ENCODE measurements at places on chromosomes 3 and 15.

- DNase-seq, result no peak
Observed at GRCh38 chr3:175240921-175241320, 381.8 kb downstream of the NAALADL2 start.

DNA sequence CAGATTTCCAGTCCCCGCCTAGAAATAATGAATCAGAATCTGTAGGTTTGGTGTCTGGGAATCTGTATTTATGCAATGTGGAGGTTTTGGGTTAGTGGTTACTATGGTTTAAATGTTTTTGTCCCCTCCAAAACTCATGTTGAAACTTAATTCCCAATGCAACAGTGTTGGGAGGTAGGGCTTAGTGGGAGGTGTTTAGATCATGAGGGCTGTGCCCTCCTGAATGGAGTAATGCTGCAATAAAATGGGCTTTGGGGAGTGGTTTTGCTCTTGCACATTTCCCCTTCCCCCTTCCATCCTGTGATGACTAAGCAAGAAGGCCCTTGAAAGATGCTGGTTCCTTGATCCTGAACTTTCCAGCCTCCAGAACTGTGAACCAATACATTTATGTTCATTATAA lies 9.2 kb upstream of the RFC4 start:
- DNase-seq, result no peak

DNA sequence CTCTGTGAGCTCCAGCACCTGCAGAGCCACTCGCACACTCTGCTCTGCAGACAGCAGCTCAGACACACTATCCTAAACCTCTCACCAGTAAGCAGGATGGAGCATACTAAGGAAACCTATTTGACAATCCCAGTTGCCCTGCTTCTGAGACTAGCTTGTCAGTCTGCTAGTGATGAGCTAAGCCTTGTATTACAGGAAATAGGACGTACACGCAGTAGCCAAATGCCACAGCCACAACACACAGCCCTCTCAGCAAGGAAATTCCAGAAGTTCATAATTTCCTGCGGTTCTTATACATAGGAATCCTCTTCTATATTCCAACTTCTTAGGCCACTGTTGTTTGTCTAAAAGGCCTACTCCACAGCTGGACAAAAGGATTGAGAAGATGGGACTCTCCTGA lies 74.5 kb downstream of the MYLK start:
- DNase-seq, result no peak

- DNase-seq, result no peak
Observed at GRCh38 chr3:113649174-113649845, 47.1 kb downstream of the USF3 start.

- DNase-seq, result no peak
Observed at GRCh38 chr3:47431225-47431624, 44.5 kb downstream of the SCAP start.

DNA sequence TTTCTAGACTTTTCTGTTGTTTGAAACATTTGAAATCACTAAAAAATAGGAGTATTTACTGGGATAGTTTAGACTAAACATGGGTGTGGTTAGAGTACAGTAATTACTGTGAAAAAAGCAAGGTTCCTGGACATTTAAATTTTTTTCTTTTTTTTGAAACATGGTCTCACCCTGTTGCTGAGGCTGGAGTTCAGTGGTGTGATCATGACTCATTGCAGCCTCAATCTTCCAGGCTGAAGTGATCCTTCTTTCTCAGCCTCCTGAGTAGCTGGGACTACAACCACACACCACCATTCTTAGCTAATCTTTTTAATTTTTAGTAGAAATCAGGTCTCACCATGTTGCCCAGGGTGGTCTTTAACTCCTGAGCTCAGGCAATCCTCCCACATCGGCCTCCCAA lies 20.4 kb upstream of the CELF6 start:
- DNase-seq, result no peak

GRCh38 chr15:74019734-74020133 lies 25.2 kb downstream of the PML start:
- no peak for DNase-seq

DNA sequence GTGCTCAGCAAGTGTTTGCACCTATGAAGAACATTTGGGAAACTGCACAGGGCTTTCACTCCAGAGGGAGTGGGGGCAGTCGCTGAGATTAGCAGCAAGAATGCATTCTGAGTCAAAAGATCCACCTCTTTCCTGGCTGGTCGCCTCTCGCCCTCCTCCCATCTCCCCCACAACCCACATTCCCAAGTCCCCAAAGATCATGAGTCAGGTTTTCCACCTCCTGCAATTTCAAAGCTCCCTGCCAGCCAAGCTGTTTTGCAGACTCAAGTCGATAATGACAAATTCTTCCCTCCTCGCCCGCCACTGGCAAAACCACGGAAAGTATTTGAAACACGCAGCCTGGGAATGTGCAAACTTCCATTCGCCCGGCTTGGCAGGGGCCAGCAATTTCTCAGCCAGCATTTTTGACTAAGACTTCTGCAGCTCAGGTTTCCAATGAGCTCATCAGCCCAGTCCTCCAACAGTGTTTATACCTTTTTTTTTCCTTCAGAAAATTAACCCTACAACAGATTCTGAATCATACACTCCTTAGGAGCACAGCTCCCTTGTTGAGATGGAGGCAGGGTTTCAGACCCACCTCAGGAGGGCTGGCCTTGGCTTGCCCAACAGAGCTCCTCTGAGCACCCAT lies 181.4 kb downstream of the SMAD6 start:
- DNase-seq, result no peak

- DNase-seq, result no peak
Observed at GRCh38 chr15:78364233-78364632, 24.1 kb downstream of the CRABP1 start.

GRCh38 chr3:192851821-192852372 lies 65.8 kb downstream of the MB21D2 start:
- DNase-seq, result no peak

- no peak for DNase-seq
Observed at GRCh38 chr3:55611121-55611520, 124.0 kb upstream of the WNT5A start.

GRCh38 chr15:30650012-30650929 lies 24.3 kb downstream of the ARHGAP11B start:
- DNase-seq, result no peak

All from activated CD8-positive, alpha-beta memory T cell treated with anti-CD3 and anti-CD28 coated beads, Interleukin-2, amount 50 U/mL, for 4 hours (primary cell).